ENCODE measurements at places on chromosomes 1 and 21.

GRCh38 chr1:2537784-2538115 lies 7.7 kb upstream of the HES5 start:
- DNase-seq: no peak

- DNase-seq: no peak
Measured at GRCh38 chr1:200786788-200787187, 48.1 kb downstream of the CAMSAP2 start.

GRCh38 chr21:29078869-29079767 lies 5.7 kb upstream of the CCT8 start:
- DNase-seq: peak; percentile 86

GRCh38 chr1:14578156-14578555 lies 20.3 kb upstream of the KAZN start:
- no peak for DNase-seq

- DNase-seq: no peak
Measured at GRCh38 chr1:43530483-43531106, at the start of gene PTPRF. PTPRF (plus strand) TSS chr1:43530883; CDS start chr1:43545076, 14,193 bp downstream.

- no peak for DNase-seq
Measured at GRCh38 chr1:43319766-43320165, 17.9 kb upstream of the MPL start.

DNA sequence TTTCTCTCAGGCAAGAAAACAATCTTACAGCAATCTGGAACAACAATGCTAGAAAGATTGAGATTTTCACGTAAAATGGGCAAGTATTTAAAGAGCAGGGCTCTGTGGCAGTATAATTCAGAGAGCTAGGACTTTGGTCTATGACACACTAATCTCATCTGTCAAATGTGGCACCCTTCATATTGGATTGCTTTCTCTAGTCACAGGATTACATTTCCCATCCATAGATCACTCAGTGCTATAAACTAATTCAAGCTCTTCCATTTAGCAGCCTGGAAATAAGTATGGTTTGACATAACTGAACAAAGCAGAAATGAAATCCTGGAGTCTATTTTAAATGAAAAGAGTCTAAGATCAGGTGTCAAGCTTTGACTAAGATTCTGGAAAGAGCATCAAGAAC lies 263.1 kb upstream of the TMPRSS15 start:
- DNase-seq: no peak

GRCh38 chr1:180190091-180190490 lies 35.4 kb downstream of the QSOX1 start:
- DNase-seq: no peak

GRCh38 chr1:174414203-174414602 lies 33.6 kb upstream of the GPR52 start:
- no peak for DNase-seq

DNA sequence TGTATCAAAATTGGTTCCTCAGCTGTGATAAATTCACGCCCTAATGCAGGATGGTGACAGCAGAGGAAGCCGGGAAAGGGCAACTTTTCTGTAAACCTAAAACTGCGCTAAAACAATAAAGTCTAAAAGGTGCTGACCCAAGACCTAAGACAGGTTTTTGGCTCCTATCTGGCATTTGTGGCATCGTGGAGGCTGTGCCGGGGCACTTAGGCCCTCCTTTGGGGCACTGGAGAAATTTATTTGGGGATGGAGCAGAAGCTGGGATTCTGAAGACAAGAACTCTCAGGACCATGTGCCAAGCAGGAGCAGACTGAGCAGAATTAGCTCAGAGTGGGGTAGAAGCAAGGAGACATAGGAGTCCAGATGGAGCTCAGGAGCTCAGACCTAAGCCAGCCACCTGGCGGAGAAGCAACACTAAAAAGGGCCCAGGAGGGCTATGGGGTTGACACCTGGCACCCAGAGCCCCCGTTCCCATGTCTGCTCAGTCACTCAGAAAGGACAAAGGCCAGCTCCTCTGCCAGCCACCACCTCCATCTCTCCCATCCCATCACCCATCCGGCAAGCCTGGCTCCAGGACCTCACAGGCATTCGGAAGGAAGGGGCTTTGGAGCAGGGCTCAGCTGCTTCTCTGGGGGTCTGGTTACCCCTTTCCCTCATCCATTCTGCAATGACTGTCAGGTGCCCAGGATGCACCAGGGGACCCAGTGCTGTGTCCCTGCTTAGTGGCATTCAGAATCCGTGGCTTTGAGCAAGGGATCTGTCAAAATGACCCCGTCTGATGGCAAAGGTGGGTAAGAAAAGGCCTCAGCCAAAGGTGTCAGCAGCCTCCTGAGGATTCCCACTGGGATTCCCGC lies 347.7 kb downstream of the NPHP4 start:
- DNase-seq: no peak

GRCh38 chr1:205777994-205778393 lies 2.7 kb upstream of the RAB29 start:
- DNase-seq: peak; percentile 53
